Activated naive CD8-positive, alpha-beta T cell treated with anti-CD3 and anti-CD28 coated beads for 36 hours (primary cell): ENCODE measurements at places on chromosomes 5 and 9.

DNA sequence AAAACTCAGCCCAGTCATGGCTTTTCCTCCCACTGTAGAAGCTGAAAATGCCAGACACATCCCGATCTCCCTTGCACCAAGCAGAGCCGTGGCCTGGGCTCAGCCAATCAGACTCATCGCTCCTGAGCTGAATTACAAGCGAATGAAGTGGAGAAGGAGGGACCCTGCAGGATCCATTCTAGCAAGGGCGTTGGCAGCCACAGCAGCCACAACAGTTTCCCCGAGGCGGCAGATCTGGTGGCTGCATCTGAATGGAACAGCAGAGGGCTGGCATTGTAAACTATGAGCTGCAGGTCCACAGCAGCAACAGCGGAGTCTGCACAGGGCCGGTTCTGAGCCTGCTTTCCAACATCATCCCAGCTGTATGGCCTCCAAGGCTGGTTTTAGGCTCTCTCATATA, 23.8 kb downstream of the ALG2 start:
- DNase-seq, result no peak

DNA sequence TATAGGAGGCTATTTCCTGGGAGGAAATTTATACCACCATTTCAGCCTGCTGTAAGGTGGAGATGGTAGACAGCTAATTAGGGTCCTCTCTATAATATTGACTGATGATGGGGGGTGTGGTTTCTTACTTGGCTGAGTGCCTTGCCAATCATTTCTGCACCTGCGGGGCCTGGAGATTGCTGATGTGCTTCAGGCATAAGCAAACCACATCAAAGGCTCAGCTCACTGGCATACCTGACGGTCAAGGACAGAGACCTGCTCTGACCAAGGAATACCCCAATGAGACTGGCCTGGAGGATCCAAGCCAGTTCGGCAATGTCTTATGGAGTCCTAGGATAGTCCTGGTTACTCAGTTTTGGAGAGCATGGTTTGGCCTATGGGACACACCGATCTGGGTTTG, 29.5 kb downstream of the ANKH start:
- no peak for DNase-seq

DNA sequence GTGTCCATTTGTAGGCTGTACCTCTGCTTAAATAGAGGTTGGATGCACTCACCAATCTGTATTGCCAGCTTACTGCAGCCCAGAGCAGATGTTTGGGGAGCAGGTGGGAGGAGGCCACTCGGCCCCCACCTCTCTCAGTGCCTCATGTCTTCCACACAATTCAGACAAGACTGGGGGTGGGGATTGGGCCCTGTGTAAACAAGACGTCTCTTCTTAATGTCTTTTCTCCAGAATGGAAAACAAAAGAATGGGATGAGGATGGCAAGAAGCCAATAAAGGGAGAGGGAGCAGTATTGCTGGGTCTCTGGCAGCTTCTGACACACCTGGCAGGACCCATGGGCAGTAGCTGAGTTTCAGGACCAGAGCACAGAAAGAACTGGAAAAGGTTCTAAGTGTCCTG, 64.9 kb downstream of the SIL1 start:
- no peak for DNase-seq

- no peak for DNase-seq
Measured at GRCh38 chr5:171127314-171127713, 181.7 kb upstream of the TLX3 start.

- no peak for DNase-seq
Measured at GRCh38 chr5:81838307-81838906, 87.5 kb upstream of the SSBP2 start.
